ENCODE measurements at places on chromosomes 2 and 18.

- DNase-seq = no peak
Measured at GRCh38 chr2:176392249-176392648, 123.0 kb downstream of the MTX2 start.

DNA sequence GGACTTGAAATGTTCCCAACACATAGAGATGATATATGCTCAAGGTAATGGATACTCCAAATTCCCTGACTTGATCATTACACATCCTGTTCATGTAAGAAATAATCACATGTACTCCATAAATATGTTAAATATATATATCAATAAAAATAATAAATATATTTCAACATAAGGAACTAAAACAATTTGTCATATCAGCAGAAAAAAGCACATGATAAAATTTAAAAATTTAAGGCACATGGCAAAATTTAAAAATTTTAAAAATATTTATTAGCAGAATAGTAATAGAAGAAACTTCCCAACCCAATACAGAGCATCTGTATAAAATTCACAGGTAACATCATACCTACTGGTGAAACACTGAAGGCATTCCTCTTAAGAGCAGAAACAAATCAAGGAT is 109.6 kb upstream of the KYNU start:
- no peak for DNase-seq

DNA sequence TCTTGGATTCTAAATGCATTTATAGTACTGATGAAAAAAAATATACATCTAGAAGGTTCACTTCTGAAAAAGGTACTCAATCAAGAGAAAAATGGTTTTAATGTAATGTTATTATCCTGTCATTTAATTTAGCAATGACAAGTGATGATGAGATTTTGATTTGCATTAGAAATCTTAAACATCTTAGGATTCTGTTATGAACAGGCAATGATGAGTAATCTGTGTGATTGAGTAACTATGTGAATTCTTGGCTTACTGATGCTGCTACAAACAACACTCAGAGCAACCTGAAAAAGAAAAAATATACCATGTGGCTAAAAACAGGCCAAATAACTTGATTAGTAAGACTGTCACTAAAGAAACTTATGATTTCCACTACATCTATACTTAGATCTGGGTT is 30.1 kb downstream of the RBKS start:
- DNase-seq = no peak

- no peak for DNase-seq
Measured at GRCh38 chr2:166916987-166917386, 28.7 kb downstream of the XIRP2 start.

GRCh38 chr18:3147935-3148554 is 71.7 kb downstream of the MYOM1 start:
- no peak for DNase-seq

DNA sequence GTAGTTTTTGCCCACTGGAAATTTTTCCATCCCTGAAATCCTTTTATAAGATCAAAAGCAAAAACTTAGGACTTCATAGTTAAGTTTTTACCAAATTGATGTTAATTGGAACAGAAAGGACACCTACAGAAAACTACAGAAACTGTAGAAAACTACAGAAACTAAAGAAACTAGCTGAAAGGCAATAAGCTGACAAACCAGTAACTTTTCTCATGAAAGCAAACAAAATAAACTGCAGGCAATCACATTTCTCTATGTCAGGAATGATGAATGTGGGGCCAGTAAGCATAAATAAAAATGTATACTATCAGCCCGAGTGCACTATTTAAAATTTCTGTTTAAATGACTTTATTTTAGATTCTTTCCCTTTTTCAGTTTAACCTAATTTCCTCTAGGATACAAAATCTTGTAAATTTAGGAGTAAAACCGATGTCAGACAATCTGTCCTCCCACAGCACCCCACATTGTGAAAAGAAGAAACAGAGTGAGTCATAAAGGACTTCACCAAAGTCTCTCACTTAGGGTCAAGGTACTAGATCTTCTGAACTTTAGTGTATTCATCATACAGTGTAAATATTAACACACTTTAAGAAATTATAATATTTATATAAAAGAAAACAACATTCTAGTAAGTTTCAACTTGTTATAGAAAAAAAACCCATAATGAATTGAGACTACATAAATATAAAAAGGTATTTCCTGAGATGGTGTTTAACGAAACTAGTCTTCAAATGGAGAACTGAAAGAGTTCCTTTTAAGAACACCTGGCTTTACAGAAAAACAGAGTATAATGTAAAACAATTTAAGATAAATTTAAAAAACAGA is 46.6 kb downstream of the USP40 start:
- DNase-seq = no peak

DNA sequence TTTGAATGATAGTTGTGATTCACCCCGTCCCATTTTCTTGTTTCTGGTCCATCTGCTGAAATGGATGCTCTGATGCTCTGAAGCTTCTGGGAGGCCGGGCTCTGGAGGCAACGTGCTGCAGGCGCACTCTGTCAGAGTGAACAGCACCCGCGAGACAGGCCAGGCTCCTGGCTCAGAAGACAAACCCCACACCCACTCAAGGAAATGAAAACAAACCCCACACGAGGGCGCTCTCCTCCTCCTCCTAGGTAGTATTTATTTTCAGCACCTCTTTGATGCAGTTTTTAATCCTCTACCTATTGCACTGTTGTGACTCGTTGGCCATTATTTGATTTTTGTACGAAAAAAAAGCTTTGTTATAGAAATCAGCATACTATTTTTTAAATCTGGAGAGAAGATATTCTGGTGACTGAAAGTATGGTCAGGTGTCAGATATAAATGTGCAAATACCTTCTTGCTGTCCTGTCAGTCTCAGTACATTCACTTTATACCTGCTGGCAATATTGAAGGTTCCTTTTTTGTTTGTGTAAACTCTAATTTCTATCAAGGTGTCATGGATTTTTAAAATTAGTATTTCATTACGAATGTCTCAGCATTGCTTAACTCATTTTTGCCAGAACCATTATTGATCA is 10.3 kb upstream of the CHST10 start:
- peak; percentile 44 for DNase-seq

- DNase-seq = peak; percentile 16
Measured at GRCh38 chr2:170436077-170436943, 258.4 kb downstream of the MYO3B start.

DNA sequence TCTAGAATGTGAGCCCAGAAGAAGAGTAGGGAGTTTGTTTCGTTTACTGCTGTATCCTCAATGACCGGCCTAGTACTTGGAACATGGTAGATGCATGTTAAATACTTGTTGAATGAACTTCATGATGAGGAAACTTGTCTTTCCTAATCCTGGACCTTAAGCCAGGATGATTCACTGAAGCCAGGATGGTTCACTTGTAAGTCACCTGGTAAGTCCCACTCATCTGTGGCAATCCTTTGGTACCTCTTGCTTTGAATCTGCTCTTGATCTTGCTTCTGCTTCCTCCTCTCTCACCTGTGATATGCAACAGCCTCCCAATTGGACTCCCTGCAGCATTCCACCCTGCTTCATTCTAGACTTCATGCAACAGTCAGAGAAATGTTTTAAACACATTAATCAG is 43.6 kb downstream of the QPCT start:
- DNase-seq = no peak

DNA sequence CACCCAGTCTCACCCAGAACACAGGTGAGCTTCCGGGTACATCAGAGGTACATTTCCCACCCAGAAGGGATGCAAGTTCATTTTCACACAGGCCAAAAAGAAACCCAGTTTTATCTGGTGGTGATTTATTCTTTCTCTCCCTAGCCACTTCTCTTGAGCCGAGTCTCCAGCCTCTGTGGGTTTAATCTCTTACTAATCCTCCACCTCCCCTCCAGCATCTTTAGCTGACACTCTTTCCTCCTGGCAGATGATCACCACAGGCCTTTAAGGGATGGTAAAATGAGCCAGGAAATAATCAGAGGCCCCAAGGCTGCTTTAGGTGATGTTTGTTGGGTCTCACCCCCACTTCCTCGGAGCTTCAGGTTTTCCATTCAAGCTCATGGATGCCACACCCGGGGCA is 145.7 kb upstream of the DLX2 start:
- DNase-seq = peak; percentile 30

DNA sequence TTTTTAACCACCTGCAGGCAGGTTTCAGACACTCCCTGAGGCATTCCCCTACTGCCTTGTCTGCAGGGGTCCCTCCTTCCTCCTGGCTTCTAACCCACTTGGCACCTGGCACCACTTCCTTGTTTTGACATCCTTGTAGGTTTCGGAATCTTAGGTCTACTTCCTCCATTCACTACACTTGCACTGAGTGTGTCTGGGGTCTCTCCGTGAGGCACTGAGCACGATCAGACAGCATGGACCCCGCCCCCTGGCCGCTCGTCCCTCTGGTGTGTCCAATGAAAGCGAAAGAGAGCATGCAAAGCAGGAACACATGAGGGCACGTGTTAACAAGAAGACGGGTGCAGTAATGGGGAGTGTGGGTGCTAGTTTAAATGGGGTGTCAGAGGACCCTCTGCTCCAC is 63.8 kb downstream of the HAUS1 start:
- DNase-seq = no peak

GRCh38 chr2:26682155-26682554 is 10.4 kb upstream of the KCNK3 start:
- DNase-seq = no peak

GRCh38 chr2:227472265-227473121 is 537 bp downstream of the AGFG1 start:
- DNase-seq = peak; percentile 78

- no peak for DNase-seq
Measured at GRCh38 chr2:38245114-38245641, 131.9 kb downstream of the ATL2 start.

All from neural progenitor cell (in vitro differentiated cells).